ENCODE measurements at places on chromosomes 12 and 14.
A peak's percentile ranks its signal among the peaks of the same experiment; 100 is the strongest.

DNA sequence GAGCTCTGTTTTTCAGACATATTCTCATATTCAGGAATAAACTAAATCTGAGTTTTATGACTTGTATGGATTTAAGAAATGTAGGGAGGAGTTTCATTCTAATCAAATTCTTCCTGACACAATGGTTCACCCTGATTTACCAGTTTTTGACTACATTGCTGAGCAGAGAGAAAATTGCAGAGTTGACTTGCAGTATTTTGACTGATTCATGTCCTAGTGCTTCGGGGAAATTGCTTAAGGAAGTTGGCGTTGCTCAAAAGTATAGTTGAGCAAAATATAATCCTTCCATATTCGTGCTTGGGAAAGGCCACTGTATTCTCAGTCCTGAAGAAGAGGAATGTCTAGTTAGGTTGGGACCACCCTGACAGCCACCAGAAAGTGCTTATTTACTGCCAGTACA is 1.3 kb upstream of the TWF1 start:
- DNase-seq: no peak

DNA sequence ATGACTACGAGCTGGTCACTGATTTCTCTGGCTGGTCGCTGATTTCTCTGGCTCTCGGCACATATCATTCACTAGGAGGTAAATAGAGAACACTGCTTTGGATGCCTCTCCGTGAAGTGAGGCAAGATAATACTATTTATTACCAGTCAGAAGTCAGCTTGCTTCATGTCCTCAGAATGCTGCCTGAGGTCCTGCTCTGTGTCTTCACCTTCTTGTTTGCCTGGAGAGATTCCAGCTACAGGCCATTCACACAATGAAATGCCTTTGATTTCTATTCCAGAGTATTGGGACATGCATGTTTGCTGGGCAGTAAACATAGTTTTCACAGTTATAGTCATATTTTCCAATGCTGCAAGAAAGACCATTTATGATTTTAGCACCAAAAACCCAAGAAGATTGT is 106.7 kb downstream of the AEBP2 start:
- no peak for DNase-seq

DNA sequence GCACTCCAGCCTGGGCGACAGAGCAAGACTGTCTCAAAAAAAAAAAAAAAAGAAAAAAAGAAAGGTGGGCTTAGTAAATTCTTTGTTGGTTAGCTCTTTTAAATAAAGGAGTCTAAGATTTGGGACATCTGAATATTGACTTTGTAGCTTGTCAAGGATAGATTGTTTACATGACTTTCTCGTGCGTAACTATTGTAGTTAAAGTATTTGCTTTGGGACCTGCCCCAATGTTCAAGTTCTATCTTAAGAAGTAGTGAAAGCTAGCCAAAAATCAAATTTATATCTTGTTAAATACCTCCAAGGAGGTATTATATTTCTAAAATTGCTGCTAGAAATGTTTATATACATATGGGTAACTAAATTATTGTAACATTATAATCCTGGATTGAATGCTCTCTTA is 32.4 kb downstream of the PTPN21 start:
- DNase-seq: no peak

DNA sequence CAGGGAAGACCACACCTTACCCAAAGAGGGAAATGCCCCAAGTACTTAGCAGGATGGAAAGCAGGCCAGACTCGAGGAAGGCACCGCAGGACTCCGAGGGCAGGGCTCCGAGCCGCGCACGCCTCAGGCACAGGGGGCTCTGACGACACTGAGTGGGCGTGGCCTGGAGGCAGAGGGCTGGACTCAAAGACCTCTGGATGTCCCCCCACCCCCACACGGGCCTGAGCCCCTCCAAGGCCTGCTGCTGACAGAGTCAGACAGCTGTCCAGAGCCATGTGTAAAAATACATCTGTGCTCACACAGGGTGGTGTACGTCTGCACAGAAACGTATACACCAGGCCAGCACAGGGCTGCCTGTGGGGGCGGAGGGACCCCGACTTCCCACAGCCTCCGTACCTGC is 1.4 kb downstream of the AKT1 start:
- peak; percentile 79 for DNase-seq

DNA sequence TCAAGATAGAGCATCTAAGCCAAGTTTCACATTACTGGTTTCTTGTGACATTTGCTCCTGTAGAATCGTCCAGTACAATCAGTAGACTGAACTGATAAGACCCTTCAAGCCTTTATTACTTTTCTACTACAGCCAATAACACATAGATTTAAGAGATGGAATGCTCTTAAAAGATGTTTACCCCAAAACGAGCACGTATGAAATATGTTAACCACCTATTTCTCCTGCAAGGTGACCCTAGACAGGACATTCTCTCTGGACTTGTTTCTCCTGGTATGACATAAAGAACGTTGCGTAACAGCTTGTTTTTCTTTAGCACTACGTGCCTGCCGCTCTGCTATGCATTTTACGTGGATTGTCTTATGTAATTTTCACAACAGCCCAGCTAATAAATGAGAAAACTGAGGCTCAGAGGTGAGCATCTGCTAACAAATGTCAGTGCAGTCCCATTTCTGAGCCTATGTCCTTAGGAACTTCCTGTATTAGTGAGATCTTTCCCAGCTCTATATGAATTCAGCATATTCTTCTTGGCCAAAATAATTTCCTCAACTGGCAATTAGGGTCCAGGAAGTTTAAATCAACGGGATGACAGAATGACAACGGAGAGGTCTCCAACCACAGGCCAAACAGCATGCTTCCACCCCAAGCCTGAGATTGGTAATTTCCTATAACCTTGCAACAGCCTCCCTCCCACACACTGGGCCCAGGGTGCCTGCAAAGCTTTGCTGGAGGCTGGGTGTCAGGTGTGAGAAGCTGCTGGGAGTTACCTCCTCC is 3.7 kb downstream of the NFKBIA start:
- DNase-seq: no peak

GRCh38 chr12:65005716-65006115 is 115.4 kb downstream of the WIF1 start:
- no peak for DNase-seq

- no peak for DNase-seq
Measured at GRCh38 chr12:52929538-52929937, 19.4 kb upstream of the KRT18 start.

GRCh38 chr12:74985293-74985985 is 224.2 kb downstream of the KCNC2 start:
- peak; percentile 25 for DNase-seq

- no peak for DNase-seq
Measured at GRCh38 chr12:5439371-5439771, 7.5 kb downstream of the NTF3 start.

DNA sequence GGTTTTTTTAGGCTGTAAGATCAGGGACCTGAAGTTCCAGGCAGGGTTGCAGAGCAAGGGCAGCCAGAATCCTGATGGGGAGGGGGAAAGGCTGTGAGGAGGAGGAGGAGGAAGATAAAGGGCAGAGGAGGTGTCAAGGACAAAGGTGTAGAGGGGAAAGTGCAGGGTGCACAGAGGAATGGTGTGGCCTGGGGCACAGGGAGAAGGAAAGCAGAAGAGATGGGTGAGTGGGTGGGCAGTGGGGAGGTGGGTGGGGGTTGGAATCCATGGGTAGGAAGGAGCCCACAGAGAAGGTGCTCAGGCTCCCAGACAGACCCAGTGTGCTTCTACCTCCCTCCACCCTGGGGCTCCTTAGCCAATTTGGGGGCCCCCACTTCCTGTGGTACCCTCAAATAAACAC is 11.2 kb downstream of the TRPV4 start:
- no peak for DNase-seq

GRCh38 chr12:66620026-66620425 is 58.9 kb downstream of the GRIP1 start:
- no peak for DNase-seq

GRCh38 chr14:35229084-35229791 is 62.9 kb upstream of the PSMA6 start:
- no peak for DNase-seq

GRCh38 chr12:112179916-112180315 is 54.6 kb downstream of the TRAFD1 start:
- DNase-seq: peak; percentile 63

DNA sequence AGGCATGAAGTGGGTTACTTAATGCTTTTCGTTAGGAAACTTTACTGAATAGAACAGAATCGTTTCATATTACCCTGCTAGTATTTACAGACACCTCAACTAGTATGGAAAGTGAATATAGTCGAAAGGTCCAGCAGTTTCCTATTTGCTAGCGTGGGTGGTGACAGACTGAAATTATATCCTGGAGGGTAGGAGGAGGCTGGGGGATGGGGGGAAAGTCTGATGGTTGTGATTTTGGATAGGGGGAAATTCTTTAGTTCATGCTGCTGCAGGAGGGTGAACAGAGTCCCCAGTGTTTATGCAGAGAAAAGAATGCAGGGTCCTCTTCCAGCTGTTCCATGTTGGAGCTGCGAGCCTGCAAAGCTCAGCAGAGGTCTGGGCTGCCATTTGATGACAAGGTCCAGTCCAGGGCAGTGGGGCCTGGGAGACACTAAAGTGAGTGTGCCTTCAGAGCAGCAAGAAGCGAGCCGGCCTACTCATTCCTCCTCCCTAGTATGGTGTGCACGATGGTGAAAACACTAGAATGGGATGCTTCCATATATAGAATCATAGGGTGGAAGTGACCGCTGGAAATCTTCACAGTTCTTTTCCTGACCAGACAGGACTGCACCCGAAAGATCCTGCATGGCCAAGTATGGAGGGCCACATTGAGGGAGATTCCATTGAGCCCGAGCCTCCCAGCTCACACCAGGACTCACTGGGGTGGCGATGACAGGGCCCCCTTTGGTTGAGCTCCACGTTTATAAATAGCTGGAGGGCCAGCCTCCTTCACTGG is 2.1 kb downstream of the SAMD4A start:
- no peak for DNase-seq
